ENCODE measurements at places on chromosomes 7 and 10. TPM values are rescaled to one million over a fixed set of nuclear protein-coding genes. Genes with fewer than 3 reads are reported as not detected.

DNA sequence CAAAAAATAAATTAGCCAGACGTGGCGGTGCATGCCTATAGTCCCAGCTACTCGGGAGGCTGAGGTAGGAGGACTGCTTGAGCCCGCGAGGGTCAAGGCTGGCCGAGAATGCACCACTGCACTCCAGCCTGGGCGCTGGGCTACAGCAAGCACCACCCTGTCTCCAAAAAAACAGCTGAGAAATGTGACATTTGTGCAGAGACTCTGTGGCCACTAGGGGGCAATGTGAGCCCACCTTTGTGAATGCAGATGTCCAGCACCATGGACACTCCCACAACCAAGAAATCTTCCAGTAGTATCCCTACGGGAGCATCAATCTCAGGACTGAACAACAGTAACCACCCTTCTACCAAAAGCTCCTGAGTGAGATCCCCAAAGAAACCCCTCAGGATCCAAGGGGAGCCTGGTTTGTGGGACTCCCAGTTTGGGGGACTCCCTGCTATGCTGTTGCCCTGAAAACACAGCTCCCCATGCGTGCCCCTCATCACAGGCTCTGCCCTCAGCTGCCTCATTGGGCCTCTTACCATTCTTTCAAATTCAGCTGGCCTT, 6.2 kb upstream of the AHCYL2 start:
- peak; percentile 84 for DNase-seq

- DNase-seq = no peak
Measured at GRCh38 chr10:110648692-110649346, 4.7 kb downstream of the RBM20 start.

DNA sequence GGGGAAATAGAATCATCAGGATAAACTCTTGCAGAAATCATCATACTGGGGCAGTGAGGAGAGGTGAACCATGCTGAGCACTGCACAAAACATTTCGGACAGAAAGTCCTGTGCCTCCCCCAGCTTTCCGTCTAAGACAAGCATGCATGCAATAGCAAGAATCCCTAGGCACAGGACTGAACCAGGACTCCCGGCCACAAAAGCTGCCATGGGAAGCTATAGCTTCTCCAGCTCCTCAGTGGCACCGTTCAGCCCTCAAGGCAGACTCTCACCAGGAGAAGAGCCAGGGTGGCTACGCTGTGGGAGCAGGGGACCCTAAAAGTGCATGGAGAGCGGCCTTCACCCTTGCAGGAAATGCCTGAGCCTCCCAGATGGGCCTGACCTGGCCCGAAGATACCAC, 70.8 kb downstream of the ASB13 start:
- DNase-seq = no peak

DNA sequence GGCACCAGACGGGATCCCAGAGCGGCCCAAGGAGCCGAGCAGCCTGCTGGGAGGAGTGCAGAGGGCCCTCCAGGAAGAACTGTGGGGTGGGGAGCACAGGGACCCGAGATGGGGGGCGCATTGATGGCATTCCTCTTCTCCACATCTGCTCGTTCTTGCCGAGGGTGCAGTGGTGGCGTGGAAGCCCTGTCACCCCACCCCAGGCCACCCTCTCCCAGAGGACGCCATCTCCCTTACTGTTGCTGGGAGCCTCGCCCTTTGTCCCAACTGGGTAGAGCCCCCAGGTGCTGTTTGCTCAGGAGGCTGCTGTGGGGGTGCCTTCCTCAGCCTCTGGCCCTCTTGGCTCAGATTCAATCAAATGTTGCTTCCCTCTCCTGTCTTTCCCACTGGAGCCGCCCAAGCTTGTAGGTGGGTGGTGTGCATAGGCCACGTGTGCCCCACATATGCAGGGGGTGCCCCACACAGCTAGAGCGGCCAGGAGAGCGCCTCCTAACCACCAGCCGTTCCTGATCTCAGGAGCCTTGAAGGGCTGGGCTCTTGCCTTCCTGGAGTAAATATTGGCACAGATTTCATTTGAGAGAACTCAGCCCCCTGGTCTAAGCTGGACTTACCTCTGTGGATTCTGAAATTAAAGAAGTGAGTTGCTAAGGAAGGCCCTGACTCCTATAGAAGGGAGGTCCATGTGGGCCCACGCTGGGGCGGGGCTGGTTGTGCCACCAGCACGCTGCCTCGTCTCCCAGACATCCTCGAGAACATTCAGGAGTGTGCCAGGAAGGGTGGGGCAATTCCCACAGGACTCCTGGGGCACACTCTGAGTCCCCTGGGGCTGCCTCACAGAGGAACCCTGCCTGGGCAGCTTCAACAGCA, 39.2 kb downstream of the ZNF467 start:
- DNase-seq = no peak

GRCh38 chr10:21721000-21721665, 187.1 kb downstream of the MLLT10 start:
- DNase-seq = no peak

DNA sequence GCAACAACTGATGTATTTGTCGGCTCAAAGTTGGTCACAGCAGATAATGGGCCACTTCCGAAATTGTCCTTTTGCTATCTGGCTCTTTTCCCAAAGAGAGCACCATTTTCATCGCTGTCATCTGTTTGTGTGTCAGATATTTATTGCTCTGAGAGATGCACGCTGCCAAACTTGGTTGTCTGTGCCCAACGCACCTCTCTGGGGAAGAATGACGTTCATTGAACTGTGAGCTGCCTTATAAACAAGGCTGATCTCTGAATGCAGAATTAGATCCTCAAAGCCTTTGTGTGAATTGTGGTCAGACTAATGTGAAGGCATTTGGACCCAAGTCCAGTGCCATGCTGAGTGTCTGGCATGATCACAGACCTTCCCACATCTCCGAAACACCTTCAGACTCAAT, 174.7 kb upstream of the LYZL1 start:
- DNase-seq = no peak

The CFAP69 gene
- total RNA-seq = not detected

The TFPI2 gene
- total RNA-seq = not detected
